ENCODE measurements at places on chromosomes 6 and 20.

DNA sequence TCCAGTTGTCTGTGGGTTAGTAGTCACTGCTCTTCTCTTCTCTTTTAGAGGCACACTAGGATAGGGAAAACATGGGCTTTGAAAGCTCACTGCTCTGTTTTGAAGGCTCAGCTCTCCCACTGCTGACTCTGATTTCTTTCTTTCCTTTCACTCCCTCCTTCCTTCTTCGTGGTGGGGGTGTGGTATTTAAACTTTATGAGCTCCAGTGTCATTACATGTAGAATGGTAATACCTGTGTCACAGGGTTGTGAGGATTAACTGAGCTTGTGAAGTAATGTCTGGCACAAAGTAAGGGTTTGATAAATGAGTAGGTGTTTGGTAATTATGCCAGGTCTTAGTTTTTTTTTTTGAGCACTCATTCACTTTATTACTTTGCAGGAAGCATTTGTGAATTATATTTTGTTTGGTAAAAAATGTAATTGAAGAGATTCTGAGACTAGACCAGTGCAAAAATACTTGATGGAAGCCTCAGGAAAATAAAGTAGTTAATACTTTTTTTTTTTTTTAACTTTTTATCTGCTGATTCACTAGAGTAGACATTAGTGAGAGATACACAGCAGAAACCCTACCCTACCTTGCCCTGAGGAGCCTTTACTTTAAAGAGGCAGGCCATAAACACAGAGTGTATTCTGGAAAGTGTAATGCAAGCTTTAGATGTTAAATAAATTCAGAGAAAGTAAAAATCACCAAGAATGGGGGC is 17.3 kb downstream of the SMAP1 start:
- no peak for DNase-seq

DNA sequence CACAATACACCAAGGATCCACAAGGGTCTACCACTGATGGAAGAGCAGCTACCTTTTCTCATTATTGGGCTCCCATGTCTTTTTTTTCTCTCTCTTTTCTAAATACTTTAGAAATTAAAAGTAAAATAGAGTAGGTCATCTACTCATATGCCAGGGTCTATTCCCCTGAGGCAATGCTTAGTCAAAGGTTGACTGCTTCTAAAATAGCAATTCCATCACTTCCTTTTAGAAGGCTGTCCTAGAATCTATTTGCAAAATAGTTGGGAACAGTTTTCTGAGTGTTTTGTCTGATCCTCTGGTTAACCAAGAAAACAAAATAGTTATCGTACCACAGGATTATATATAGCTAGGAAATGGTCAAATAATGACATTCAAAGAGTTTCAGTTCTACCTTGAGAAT is 174.1 kb downstream of the COL21A1 start:
- no peak for DNase-seq

GRCh38 chr20:62236766-62237513 is 1.4 kb upstream of the OSBPL2 start:
- DNase-seq: no peak

GRCh38 chr20:2559651-2560050 is 23.3 kb downstream of the TMC2 start:
- no peak for DNase-seq

DNA sequence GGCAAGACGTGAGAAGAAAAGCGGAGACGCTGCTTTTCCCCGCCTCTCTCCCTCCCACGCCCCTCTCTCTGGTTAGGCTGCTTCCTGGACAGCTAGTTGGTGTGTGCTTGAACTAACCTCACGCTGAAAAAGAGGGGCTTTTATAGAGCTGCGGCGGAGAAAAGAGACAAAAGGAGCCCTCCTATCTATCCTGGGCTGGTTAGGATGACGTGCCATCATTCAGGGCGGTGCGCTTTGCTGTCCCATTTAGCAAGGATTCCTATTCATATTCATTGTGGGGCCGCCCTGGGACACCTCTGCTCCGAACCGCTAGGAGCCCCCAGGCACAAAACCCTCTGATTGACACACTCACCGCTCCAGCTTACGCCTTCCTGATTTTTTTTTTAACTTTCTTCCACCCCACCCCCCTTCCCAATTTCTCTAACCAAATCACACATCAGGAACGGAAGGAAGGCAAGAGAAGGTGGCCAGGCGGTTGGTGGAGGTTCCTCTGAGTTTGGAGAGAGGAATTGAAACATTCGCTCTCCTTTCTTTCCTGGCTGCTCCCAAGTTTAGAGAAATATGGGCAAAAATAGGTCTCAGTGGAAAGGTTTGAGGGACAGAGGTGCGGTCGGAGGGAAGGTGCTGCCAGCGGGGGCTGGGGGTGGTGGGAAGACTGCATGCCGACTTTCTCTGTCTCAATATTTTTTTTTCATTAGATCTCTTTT is at the start of gene OLIG3:
Gene OLIG3 (minus strand): TSS at position 114 of the 707 bp plus-strand sequence. CDS start 224 bp downstream, outside the sequence.
- no peak for DNase-seq

- DNase-seq: no peak
Observed at GRCh38 chr6:1724616-1725015, 114.9 kb downstream of the FOXC1 start.

- DNase-seq: no peak
Observed at GRCh38 chr6:1215884-1216487, 95.9 kb upstream of the FOXQ1 start.

- no peak for DNase-seq
Observed at GRCh38 chr20:23163562-23163961, 77.4 kb upstream of the CD93 start.

- no peak for DNase-seq
Observed at GRCh38 chr6:79461205-79461604, 76.0 kb downstream of the LCA5 start.
